ENCODE measurements at places on chromosomes 3 and 15.
A peak's percentile ranks its signal among the peaks of the same experiment; 100 is the strongest.

- DNase-seq: peak; percentile 84
These were observed 395.2 kb upstream of the TPM1 start for GRCh38 chr15:62647202-62647842.

DNA sequence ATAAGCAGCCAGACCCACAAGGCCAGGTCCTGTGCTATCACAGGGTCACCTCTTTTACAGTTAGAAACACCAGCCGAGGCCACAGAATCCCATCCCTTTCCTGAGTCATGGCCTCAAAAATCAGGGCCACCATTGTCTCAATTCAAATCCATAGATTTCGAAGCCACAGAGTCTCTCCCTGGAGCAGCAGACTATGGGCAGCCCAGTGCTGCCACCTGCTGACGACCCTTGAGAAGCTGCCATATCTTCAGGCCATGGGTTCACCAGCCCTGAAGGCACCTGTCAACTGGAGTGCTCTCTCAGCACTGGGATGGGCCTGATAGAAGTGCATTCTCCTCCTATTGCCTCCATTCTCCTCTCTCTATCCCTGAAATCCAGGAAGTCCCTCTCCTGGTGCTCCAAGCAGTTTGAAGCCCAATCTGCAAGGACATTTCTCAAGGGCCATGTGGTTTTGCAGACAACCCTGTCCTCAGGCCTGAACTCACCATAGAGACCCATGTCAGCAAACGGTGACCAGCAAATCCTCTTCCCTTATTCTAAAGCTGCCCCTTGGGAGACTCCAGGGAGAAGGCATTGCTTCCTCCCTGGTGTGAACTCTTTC lies 39.6 kb downstream of the TGM4 start:
- DNase-seq: peak; percentile 54

GRCh38 chr3:161305095-161305991 lies 66.0 kb downstream of the SPTSSB start:
- peak; percentile 14 for DNase-seq

GRCh38 chr3:175651716-175652115 lies 792.6 kb downstream of the NAALADL2 start:
- no peak for DNase-seq

- DNase-seq: no peak
These were observed 75.4 kb upstream of the LARS2 start for GRCh38 chr3:45312836-45313493.

Data from ACHN (cell line).